ENCODE measurements at places on chromosomes 13 and 19.

GRCh38 chr19:14672188-14672872 is 2.3 kb downstream of the ADGRE3 start:
- no peak for DNase-seq

DNA sequence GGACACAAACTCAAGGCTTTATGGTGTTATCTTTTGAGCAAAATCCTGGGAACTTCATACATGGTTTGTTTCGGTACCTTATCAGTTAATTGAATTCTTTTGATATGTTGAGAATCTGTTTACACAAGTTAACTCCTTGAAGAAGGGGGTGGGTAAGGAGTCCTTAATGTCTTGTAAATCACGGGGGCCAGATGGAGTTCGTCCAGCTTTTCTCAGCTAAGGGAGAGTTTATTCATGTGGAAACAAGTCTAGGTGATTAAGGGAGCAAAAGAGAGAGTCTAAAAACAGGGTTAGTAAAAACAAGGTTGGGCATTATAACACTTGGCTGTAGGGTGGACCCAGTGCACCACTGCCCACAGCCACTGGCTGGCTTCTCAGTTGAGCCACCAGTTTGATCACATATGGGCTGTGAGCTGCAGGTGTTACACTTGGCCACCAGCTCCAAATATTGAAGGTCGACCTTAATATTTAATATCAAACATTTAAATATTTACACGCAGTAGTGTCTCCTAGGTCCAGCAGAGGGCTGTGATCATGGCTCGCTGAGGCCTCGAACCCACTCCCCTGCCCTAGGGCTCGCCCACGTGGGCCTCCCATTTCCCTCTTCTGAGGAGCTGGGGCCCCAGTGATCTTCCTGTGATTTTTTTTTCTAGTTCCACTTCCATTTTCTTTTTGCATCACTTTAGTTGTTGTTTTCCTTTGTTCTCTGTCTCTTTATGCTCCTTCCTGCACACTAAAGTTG is 21.0 kb upstream of the ZNF43 start:
- no peak for DNase-seq

- no peak for DNase-seq
Measured at GRCh38 chr19:16571283-16571682, 932 bp downstream of the SLC35E1 start.

DNA sequence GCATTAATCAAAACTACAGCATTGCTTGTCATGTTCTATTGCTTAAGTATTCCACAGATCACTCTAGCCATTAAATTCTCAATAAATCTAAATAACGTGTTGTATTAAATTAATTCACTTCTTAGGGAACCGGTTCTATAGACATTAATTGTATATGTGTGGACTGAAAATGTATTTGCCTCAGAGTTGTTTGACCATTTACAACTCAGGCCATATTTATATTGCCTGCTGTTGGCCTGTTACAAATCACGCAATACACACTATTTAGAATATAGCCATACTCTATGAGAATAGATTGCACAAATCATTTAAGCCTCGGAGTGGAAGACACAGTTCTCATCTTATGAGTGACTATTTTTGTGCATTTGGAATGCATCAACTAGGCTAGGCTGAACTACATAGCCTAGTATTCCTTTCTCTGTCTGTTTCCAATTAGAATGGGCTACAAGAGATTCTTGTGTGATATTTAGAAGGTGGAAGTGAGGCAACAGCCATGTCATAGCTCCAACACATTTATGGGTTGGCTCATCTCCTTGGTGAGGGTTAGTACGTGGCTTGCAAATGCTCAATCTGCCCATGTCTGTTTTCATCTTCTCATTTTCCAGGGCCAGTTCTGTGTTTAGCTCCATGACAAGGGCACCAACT is 1116.1 kb downstream of the PCDH9 start:
- no peak for DNase-seq

DNA sequence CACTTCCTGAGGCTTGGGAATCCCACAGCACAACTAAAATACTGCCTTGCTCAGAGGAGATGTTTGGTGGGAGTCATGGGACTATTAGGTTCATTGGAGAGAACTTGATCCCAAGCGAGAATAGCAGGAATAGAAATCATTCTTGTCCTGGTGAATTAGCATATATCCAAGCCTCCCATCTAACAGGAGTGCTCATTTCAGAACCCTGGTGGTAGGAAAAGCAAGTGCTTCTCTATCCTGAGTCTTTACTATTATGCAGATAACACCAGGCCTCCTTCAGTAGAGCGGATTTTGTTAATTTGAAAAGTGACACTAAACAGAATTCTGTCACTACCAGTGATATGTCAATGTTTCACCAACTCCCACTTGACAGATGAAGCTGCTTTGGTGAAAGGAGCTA is 199.5 kb downstream of the ATP8A2 start:
- no peak for DNase-seq

DNA sequence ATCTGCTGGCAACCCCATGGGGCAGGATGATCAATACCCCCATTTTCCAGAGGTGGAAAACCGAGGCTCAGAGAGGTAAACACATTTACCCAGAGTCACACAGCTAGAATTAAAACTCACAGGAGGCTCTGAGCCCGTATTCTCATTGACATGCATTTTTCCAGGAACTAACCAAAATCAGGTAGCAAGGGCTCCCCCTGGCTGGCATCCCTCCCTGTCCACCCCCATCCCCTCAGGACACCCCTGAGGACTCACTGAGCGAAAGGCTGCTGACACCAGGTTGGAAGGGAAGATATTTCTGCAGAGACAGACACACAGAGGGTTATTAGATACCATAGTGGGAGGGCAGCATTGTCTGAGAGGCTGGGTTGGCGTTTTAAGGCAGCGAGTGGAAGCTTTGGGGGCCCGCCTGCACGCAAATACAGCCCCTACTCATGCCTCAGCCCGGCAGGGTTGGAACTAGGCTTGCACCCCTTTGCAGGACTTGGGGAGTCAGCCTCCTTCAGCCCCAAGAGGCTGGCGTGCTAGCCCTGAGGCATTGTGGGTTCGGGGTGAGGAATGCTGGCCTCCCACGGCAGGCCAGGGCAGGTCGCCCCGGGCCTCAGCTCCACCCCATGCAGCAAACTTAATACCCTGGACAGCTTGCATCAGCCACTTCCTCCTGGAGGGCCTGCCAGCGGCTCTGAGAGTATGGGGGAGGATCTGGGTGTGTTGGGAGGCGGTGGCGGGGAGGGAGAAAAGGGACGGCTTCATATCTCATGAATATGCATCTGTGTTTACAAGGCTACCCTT is 3.9 kb downstream of the SLC1A5 start:
- DNase-seq: no peak

DNA sequence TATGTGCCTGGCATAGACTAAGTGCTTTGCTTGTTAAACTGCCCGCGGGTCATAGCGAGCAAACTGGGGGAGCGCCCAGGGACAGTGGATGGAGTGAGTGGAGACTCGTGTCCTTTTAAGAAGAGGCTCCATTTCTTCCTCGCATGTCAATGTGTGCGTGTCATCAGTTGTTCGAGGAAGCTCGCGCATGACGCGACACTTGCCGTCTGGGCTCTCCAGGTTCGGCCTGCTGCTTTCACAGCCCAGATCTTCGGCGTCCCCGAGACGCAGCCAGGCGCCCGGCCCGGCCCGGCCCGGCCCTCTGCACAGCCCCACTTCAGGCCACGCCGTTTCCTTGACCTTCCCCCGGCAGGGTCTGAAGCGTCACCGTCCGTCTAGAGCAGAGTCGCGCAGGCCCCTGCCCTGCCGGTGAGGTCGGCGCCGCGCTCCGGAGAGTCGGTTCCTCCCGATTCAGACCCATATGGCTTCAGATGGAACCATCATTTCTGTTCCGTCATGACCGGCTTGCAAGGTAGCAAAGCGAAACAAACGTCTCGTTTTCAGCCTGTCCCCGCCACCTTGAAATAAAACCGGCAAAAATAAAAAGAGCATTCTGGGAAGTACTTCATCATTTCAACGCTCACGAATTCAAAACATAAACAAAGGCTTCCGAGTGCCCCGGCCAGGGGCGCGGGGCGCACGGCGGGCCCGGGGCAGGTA is 599 bp upstream of the ARHGEF7 start:
- no peak for DNase-seq

GRCh38 chr19:6772028-6772865 is at the start of gene VAV1:
TSS of gene VAV1 (plus strand) at chr19:6772708. CDS start at chr19:6772808, 100 bp downstream.
- peak; percentile 55 for DNase-seq

- DNase-seq: no peak
Measured at GRCh38 chr19:49932041-49932451, 2.7 kb upstream of the NUP62 start.

DNA sequence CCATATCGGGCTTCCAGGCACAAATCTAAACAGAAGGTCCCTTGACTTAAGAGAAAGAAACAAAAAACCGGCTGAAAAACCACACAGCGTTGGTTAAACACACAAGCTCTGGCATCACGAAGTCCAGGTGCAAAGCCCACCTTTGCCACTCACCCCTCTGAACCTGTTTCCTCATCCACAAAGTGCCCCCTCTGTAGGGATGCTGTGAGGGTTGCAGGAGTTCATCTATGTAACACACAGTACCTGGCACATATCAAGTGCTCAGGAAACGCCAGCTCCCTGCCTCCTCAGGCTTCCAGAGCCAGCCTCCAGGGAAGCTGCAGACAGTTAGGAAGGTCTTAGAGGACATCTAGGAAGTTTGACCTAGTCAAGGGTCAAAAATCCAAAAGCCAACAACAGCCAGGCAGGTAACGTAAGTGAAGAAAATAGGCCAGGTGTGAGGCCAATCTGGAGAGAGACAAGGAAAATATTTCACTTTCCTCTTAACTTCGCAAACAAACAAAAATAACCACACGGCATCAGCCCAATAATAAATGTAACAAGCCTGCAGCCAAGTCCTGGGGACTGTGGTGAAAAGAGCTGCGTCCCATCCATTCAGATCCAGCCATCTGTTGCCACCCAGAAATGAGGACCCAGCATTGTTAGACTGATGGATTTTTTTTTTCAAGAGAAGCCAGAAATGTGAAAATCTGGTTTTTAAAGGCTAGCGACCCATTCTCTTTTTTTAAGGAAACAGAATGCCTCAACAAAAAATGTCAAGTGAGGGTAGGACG is 10.0 kb downstream of the KDELR1 start:
- no peak for DNase-seq

- DNase-seq: no peak
Measured at GRCh38 chr13:29524176-29524575, 71.3 kb downstream of the SLC7A1 start.

DNA sequence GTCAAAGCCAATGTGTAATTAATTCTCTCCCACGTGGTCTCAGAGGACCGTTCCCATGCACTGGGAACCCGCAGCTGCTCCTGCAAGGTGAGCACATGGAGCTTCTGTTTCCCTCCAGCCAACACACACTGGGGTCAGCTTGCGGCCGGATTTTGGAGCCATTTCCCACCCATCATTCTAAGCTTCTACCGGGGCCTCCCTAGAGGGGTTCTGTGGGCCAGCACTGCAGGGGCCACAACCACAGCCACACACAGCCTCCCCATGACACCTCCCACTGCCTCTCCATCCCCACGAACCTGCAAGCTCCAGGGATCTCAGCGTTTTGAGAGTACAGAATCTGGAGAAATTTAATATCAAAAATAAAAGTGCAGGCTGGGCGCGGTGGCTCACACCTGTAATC is 120.7 kb upstream of the SOX1 start:
- DNase-seq: no peak

All from esophagus squamous epithelium (tissue), 5 donors.